ENCODE measurements at places on chromosomes 13 and 19.

- DNase-seq: no peak
These were observed 5.7 kb downstream of the TLE5 start for GRCh38 chr19:3056417-3057088.

GRCh38 chr13:30194906-30195305 lies 112.4 kb downstream of the KATNAL1 start:
- no peak for DNase-seq

GRCh38 chr19:24054044-24054935 lies 32.7 kb upstream of the ZNF254 start:
- no peak for DNase-seq

- no peak for DNase-seq
These were observed 595.5 kb downstream of the SLITRK1 start for GRCh38 chr13:83286737-83287136.

DNA sequence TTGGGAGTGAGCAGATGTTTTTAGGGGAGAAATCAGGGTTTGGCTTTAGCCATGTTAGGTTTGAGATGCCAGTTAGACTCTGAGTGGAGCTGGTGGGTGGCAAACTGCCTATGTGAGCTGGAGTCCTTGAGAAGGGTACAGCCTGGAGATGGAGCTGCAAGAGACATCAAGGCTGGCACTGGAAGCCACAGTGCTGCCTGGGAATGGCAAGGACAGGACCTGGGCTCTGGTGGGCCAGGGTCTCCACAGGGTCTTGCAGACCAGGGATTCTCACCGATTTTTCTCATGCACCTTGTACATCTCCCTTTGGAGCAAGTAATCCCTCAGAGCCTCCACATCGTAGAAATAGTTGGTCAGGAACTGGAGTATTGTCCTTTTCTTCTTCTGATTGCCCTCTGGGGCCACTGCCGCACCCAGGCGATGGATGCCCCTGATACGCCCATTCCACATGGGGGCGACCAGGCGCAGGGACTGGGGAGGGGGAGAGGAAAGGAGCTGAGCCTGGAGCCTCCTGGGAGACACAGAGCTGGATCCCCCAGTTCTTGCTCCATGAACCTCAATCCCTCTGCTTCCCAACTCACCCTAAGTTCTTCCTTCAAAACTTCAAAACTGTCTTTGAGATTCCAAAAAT lies 1.7 kb downstream of the DMAC2 start:
- DNase-seq: no peak

- DNase-seq: no peak
These were observed 370.6 kb downstream of the DIAPH3 start for GRCh38 chr13:59793107-59793506.

DNA sequence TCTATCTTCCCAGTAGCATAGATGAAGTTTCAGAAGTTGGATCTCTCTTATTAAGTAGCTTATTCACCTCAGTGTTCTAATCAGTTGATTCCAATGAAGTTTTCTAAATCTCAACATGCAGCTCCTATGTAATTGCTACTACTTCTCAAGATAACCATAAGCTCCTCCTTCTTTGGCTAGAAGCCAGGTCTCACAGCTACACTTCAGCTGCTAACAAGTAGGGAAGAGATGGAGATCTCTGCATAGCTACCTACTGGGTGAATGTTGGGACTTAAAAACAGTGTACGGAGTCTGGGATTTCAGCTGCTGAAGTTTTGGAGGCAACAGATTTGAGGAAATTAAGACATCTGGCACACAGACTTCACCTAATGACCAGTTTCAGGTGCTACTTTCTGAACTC lies 661.0 kb downstream of the SLITRK1 start:
- DNase-seq: no peak

All from coronary artery (tissue), 2 donors.